Right lung (tissue), 10 donors: ENCODE measurements at places on chromosomes 5 and 9. TPM values are rescaled to one million over a fixed set of nuclear protein-coding genes. Genes with fewer than 3 reads are reported as not detected.
A peak's percentile ranks its signal among the peaks of the same experiment; 100 is the strongest.

RASGRF2 gene
- polyA plus RNA-seq = 1.5 TPM

NUP214 gene
- polyA plus RNA-seq = 34.3 TPM

- peak; percentile 68 for DNase-seq
These were observed 61.6 kb downstream of the CSNK1A1 start for GRCh38 chr5:149489605-149490037.

DNA sequence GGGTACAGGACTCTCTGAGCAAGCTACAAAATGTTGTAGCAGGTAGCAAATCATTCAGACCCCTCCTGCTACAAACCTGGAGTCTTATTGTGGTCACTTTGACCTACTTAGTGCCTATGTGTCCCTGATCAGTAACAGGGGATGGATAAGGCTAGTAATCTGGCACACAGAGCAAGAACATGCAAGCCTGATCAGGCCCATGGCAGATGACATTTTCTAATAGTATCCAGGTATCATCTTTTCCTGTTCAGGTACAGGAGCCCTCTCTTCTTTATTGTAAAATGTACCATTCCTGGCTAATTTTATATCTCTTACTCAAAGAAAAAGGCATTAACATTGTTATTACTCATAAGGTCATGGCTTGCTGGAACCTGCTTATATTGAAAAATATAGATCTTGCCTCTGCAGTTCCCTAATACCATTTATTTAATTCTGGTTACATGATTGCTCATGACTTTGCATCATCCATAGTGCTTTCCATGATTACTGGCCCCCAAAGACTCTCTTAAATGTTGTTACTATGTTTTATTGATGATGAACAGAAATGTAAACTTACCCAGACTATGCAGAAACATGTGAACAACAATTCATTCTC is 18.2 kb upstream of the CCNH start:
- no peak for DNase-seq

- DNase-seq = no peak
These were observed 10.8 kb downstream of the GADD45G start for GRCh38 chr9:89615661-89616060.

DNA sequence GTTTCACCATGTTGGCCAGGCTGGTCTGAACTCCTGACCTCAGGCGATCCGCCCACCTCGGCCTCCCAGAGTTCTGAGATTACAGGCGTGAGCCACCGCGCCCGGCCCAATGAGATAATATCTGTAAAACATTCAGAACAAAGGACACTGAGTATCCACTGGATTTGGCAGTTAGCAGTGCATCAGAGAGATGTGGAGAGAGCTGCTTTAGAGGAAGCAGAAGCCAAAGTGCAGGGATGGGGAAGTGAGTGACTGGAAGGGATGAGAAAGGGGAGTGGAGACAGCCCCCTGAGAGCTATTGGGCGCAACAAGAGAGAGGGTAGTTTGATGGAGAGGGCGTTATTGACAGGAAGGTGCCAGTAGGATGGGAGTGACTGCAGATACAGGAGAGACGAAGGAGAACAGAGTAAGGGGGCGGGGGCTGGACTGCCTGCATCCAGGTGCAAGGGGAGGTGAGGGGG is 157.5 kb upstream of the SHB start:
- DNase-seq = peak; percentile 11

GRCh38 chr5:145473042-145473642 is 362.0 kb downstream of the PRELID2 start:
- DNase-seq = no peak
